ENCODE measurements at places on chromosomes 7 and 10.

DNA sequence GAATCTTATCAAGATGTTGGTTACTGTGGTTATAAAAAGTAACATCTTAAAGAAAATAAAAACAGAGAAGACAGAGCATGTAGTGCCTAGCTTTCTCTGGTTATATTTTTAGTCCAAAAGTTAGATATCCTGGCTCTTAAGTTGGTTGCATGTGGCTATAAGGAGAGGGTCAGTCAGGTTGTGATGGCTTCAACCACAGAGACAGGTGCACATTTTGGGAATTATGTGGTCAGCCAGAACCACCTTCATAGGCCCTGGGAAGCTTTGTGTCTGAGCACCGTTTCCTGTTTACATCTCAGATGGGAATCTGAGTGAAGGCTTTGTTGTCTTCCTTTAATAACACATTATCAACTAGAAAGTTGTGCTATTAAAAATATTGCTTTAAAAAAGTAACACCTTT is 265.1 kb upstream of the IGFBP3 start:
- no peak for DNase-seq

- no peak for DNase-seq
Observed at GRCh38 chr10:34606890-34607289, 208.2 kb downstream of the PARD3 start.

- no peak for DNase-seq
Observed at GRCh38 chr7:45196374-45196773, 38.8 kb downstream of the RAMP3 start.

- no peak for DNase-seq
Observed at GRCh38 chr7:23016345-23017253, 2.7 kb upstream of the HYCC1 start.

DNA sequence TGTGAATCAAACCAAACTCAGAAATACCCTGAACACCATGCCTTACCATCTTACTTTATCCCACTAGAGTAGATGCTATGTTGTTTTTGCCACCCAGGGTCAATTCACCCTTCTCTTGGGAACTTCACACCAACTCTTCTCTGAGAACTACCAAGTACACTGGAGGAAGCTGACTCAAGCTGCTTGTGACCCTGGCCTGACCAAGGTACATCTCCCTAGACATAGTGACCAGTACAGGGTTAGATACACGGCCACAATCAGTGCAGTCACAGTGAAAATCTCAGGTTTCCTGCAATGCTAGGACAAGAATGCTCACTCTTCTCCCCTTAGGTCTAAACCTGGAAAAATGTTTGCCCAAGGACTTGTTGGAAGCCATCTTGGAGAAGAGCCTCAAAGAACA is 31.8 kb downstream of the EZH2 start:
- no peak for DNase-seq

GRCh38 chr10:128275388-128276177 is 149.4 kb upstream of the MKI67 start:
- DNase-seq: no peak

DNA sequence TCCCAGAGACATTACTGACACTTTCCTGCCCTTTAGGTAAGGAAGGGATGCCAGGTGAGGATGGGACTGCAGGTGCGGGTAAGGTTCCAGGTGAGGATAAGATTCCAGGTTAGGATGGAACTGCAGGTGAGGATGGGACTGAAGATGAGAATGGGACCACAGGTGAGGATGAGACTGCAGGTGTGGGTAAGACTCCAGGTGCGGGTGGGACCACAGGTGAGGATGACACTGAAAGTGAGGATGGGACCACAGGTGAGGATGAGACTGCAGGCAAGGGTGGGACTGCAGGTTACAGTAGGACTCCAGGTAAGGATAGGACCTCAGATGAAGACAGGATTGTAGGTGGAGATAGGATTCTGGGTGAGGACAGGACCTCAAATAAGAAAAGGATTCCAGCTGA is 322.3 kb downstream of the WDR37 start:
- no peak for DNase-seq

- DNase-seq: no peak
Observed at GRCh38 chr10:78148216-78148960, 114.7 kb downstream of the RPS24 start.

GRCh38 chr7:4733936-4734528 is 41.4 kb upstream of the AP5Z1 start:
- DNase-seq: peak; percentile 38

GRCh38 chr10:73926152-73926764 is 15.3 kb downstream of the PLAU start:
- no peak for DNase-seq

DNA sequence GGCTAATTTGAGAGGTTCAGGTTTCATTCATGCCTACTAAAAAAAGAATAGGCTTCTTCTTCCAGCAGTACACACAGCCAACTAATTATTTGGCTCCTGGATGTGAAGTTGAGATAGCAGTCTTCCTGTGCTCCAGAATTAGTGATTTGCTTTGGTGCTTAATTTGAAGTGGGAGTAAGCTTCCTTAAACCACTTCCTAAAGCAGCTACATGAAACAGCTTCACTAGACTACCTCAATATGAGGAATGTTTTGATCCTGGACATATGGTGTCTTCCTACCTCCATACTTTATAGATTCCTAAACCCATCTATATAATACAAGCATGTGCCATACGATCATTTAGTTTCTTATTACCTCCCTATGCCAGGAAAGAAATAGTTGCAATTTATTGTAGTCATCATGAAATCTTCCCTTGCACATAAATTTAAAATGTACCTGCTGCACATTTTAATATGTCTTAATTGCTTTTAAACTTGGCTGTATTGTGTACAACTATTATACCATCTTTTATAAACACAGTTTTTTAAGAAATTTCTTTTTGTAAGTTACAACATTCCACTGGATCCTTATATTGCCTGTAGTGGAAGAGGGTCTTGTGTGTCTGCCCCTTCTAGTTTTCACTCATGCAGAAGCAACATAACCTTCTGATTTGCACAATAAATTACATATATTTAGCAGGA is 8.6 kb downstream of the VIM start:
- DNase-seq: no peak

- DNase-seq: no peak
Observed at GRCh38 chr10:117152668-117153067, 14.6 kb upstream of the VAX1 start.

GRCh38 chr10:67839951-67840350 is 2.0 kb upstream of the DNAJC12 start:
- no peak for DNase-seq

GRCh38 chr7:5854738-5855137 is 25.9 kb upstream of the OCM start:
- DNase-seq: no peak

DNA sequence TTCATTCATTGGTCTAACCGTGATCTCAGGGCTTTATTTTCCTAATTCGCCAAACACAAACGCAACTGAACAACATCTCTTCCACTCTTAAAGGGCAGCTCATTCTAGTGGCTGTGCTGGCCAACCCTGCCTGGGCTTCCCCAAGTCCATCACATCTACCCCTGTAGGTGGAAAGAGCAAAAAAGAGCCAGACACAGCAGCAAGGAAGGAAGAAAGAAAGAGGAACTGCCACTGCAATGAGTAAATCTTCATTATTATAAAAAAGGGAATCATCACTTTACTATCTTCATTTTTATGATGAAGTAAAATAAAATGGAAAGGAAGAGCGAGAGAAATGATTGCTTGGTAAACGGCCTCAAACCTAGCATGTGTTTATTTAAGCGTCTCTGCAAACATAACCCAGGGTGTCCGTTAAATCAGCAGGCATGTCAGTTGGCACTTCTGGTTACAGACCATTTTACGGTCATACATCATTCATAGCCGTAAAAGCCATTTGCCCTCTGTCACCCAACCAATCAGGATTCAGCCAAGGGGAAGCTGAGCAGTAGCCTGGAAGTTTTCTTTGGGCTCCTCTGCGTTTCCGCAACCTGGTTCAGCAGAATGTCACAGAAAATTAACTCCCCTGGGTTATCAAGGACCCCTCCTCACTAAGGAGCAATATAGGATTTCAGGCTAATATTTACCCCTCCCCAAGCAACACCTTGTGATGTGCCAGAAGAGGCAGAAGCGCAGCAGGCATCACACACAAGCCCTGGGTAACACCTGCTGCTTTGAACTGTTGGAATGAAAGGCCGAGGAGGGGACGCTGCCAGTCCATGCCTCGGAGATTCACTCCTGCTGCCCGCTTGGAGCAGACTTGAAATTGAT is 234.0 kb downstream of the SNX10 start:
- no peak for DNase-seq

DNA sequence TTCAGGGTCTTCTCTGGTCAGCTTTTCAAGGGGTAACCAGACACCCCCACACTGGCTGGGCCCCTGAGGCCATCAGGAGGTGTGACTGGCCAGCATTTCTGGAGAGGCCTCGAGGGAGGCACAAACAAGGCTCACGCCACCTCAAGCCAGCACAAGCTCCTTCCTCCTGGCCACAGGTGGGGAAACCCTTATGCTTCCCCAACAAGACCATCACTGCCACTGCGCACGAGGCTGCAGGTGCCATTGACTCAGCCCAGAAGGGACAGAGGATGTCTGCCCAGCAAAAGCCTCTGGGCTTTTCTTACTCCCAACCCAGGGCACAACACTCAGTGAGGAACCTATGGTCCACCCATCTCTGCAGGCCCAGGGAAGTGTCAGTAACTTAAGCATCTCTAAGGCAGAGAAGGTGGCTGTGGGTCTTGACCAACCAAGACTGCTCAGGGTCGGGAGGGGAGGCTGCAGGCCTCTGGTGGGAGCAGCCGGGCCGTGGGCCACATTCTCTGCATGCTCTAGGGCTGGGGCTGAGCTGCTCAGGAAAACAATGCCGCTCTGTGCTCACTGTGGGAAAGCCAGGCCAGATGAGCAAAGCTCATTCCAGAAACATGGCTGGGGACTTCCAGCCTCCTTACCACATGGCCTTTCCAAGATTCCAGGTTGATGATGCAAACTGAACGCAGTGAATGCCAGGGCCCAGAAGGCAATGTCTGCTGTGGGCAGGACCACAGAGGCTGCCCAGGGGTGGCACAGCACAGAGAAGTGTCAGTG is 24.2 kb upstream of the RASSF4 start:
- no peak for DNase-seq

- DNase-seq: no peak
Observed at GRCh38 chr10:98349508-98349922, 65.5 kb downstream of the PYROXD2 start.

DNA sequence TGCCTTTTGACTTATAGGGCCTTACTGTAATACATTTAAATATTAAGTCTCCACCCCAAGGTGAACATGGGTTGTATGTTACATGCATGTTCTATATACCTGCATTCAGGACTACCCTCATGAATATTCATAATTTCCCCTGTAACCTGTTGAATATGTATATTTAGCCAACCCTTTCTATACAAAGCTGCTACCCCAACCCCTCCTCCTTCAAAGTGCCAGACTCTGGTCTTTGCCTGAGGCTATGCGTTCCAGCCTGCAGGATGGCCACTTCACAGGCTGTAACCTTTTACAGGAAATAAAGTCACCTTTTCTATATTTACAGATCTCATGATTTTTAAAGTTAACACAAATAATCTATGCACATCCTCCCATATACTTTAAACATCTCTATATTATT is 10.1 kb upstream of the UNC5B start:
- no peak for DNase-seq

- no peak for DNase-seq
Observed at GRCh38 chr7:53600296-53600695, 564.9 kb downstream of the POM121L12 start.

DNA sequence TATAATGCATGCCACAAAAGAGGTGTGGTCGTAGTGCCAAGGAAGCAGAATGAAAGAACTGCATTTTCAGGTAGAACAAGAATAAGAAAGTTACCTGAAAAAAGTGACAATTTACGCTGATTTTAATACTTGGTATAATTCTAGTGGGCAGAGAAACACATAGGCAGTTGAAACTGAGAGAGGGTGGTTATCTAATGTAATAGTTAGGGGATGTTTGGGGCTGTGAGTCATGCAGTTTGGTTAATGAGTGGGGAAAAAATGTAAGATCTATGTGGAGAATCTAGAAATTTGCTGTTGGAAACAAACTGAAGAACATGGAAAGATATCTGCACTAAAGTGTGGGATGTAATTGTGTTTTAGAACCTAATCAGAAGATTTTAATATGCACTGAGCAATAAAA is 33.7 kb downstream of the ZNF37A start:
- no peak for DNase-seq

DNA sequence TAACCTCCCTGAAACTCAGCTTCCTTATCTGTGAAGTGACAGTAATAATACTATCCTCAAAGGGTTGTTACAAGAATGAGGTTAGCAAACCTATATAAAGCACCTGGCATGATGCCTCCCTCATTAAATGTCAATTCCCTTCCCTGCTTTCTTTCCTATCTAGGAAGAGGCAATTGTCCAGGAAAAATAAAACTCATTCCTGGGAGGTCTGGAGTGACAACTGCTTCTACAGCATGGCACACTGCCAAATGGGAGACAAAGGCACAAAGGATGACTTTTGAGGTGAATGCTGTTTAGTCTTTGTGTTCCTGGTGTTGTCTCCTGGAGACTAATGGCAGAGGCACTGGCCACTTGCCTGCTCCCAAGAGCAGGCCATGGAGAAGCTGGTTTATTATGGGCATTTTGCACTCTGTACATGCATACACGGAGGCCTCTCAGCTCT is 32.2 kb upstream of the PDE1C start:
- no peak for DNase-seq

DNA sequence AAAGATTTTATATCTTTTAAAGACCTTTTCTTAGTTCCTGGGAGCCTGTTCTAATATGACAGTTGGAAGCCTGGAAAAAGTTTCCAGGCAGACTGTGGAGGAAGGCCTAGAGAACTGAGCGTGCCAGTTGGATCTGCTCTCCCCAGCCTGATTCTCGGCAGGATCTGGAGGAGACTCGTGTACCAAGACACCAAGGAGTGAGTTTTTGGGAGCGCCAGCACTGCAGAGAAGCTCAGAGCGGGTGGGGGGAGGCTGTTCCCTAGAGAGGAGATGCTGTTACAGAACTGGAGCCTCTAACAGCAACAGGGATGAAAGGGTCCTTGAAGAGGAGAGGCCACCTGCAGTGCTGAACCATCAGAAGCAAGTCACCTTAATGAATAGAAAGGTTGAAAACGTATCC is 52.9 kb downstream of the LYZL2 start:
- DNase-seq: no peak

DNA sequence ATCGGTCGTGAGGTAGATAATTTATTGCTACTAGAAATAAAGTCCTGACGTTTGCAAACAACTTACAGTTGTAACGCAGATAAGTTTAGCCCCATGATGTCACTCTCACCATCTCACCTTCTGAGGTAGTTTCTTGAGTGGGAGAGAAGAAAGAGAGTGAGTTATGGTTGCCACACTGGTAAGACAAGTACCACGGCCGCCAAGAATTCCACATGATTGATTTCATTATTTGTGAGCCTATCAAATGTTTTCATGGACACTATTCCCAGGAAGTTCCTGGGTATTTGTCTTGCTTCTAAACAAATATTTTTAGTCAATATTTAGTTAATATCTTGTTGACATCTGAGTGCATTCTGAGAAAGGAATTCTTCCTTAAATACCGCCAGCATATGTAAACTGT is 339.4 kb upstream of the KIAA1217 start:
- no peak for DNase-seq

DNA sequence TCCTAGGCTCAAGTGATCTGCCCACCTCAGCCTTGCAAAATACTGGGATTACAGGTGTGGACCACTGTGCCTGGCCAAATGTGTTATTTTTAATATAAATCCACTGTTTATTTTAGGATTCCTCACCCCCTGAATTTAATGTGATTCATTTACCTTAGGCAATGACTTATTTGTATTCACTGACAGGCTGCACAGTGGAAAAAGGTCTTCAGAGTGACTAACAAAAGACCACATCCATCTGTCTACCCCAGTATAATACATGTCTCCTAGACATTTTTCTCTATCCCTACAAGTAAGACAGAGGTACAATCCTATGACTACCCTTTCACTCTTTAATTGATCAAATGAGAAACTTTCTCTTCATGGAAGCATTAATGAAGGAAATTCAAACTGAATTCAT is 230.2 kb downstream of the AHR start:
- no peak for DNase-seq
